ENCODE measurements at places on chromosomes 7 and 10.

GRCh38 chr10:45560262-45560661 is 112.3 kb downstream of the ZFAND4 start:
- no peak for DNase-seq

- no peak for DNase-seq
Measured at GRCh38 chr7:132226046-132226956, 350.0 kb downstream of the PLXNA4 start.

DNA sequence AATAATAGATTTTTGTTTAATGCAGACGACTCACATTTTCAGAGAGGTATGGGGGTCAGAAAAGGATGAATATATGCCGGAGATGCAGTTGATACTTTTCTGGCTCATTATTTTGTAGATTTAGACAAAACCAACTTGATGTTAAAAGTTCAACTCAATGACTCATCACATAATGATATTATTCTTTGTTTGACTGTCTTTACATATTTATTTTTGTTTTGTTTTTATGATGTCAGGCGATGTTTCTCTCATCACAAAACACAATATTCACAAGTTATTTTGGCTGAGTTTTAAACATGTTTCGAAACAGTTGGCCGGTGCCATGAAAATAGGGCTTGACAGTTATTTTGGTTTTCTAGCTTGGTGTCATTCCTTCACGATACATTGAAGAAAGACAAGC is 1.3 kb downstream of the GJD4 start:
- DNase-seq = no peak

DNA sequence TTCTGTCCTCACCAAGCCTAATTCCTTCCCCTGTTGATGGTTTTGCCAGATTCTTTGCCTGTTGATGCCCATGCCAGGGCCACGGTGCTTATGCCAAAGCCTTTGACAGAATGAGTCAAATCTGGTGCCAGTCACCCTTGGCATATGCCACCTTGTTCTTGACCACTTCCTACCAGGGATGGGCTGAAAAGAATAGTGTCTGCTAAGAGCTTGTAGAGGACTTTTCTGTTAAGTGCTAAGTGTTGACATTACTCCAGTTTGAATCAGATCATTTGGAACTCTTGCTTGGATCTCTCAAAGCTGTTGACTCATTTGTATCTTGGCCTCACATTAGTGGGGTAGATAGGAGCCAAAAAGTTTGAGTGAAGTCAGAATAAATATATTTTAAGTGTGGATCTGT is 661.2 kb downstream of the AUTS2 start:
- DNase-seq = no peak

- DNase-seq = no peak
Measured at GRCh38 chr10:126671402-126671975, 996 bp upstream of the C10orf90 start.

DNA sequence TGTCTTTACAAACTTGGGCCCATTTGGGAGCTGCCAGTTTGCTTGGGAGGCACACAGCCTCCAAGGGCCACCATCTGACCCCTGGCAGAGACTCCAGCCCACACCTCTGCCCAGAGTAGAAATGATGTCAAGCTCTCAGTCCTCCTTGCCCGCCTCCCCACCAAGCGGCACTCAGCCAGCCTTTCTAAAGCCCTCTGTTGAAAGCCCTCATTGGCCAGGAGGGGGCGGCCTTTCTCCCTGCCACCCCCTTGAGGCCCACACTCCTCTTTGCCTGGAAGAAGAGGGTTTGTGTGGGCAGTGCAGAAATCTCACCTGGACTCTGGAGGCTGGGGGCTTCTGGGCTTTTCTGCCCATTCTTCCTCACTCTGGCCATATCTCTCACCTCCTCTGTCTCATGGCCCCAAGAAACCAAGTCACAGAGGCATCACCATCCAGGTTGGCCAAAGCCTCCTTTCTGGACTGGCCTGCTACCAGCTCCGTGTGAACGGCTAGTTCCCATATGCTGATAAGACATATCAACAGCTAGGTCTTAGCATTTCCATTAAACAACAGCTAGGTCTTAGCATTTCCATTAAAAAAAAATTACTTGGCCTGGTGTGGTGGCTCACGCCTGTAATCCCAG is 36.1 kb downstream of the UBTD1 start:
- DNase-seq = peak; percentile 42

DNA sequence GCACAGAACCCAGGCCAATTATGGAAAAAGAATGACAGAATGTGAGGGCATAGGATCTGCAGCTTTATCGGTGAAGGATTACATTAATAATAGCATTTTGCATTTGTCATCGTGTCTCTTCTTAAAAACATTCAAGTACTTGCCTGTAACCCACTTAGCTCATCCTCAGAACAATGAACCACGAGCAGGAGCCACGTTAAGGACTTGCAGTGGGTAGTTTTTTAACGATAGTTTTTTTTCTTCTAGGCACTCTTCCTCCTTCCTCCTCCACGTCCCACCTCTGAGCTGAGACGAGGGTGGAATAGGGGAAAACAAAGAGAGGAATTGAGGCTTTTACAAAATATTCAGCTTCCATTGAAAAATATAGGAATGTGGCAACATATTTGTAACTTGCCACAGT is 27.1 kb downstream of the CDHR3 start:
- DNase-seq = no peak

DNA sequence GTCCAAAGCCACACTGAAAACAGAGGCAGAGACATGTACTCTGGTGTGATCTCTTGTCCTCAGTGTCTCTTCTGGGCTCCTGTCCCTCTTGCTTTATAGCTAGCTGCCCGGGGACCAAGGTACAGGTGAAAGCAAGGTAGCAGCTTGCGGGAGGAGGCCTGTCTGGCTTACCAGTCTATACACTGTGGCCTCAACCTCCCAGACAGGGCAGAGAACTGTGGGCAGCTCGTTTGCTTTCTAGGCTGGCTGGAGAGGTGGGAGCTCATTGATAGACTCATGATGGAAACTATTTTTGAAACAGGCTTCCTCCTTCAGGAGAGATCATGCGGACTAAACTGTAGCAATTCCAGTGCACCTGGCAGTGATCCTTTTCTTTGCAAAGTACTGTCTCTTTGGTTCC is 4.6 kb downstream of the CYREN start:
- DNase-seq = no peak

GRCh38 chr10:33703501-33704213 is 369.2 kb upstream of the NRP1 start:
- DNase-seq = no peak

DNA sequence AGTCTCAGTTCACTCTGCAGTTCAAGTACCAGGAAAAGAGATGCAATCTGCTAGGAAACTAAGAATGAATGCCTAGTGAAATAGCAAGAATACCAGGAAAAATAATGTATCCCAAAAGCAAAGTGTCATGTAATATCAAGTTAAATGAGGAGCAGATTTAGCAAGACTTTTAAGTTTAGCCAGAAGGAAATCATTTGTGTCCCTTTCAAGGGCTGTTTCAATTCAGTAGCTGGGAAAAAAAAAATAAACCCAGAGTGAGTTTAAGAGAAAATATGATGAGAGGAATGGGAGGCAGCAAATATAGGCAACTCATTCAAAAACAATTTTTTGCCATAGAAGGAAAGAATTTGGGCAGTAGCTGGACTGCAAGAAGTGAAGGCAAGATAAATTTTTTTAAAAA is 135.8 kb downstream of the DGKB start:
- DNase-seq = no peak

DNA sequence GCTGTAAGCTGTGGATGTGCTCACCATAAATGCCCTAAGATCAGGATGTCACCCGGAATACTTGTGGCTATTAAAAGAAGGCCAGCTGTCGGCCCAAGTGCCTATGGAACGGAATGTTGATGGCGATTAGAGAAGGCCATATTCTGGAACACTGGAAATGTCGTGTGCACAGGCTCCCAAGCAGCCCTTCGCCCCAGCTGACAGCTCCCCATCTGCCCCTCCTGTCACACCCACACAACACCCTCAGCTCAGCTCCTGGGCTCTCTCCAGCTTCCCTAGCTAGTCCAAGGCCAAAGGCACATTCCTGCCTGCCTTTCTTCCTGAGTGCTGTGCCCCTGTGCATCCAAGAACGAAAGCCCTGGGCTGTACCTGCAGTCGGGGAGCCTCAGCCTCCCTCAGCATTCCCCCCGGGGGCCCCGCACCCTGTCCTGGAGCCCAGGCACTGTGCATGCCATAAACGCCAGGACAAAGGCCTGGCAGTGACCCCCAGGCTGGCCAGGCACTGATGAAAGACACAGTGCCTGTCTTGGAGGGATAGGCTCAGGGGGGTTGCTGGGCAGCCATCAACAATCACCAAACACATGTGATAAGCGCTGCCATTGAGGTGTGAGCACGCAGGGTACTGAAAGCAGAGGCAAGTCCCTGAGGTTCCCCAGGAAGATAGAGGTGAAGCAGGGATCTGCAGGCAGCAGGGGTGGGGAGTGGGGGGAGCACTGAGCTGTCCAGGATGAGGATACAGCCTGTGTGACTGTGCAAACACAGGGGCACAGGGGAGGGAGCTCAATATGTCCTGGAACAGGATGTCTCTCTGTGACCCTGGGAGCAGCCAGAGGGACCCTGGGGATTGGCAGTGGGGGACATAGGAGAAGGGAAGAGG is 3.7 kb upstream of the LDB3 start:
- DNase-seq = no peak

DNA sequence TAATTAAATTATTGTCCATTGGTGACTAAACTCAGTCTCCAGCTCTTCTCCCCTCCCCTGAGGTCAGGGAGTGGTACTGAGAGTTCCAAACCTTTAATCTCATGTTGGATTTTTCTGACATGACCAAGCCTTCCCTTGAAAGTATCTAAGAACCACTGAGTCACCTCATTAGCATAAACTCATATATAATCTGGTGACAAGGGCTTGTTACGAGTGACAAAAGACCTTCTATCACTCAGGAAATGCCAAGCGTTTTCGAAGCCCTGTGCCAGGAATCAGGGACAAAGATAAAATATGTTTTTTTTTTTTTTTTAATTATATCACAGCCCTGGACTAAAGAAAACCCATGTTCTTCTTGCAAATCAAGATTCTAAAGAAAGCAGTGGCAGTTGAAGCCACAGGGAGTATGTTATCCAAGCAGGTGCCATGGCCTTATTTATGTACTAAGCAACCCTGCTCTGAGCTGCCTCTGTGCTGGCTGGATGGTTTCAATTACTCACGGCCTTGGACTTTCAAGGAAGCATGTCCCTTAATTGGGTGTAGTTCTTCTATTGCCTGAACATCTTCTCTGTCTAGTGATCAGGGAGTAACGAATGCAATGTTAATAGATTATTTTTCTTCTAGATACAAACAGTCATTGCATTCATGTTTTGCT is 169.0 kb upstream of the PRKCQ start:
- no peak for DNase-seq

DNA sequence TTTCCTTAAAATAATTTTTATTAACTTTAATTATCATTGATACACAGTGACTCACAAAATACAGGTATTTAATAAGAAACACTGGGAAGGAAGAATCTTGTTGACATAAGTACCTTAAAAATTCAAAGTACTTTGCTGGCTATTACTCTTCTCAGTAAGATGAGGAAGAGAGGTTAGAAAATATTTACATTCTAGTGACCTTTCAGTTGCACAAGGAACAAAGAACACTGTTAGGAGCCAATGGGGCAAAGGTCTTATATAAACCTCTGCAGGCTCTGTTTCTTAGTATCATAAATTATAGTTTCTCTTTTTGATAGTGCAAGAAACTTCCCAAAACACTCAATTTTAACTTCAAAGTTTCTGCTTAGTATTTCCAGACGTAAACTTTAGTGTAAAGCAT is 4.8 kb upstream of the TAX1BP1 start:
- DNase-seq = no peak

GRCh38 chr10:1058017-1058416 is 1.8 kb downstream of the WDR37 start:
- DNase-seq = no peak

DNA sequence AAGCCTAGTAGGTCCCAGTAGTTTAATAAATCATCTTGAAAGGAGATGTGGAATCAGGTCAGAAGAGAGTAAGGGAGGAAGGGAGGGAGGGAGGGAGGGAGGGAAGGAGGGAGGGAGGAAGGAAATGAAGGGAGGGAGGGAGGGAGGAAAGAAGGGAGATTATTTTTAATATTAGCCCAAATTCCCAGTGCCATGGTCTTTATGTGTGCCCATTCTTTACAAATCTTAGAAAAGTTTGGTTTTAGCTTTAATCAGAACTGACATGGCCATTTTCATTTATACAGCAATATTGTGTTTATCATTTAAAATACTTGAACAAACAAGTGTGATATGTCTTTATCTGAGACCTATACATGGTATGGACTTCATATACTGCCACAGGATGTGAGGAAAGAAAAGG is 86.8 kb downstream of the GAD2 start:
- DNase-seq = no peak

GRCh38 chr7:130943336-130943901 is 209.4 kb upstream of the KLF14 start:
- DNase-seq = no peak

- no peak for DNase-seq
Measured at GRCh38 chr10:79436850-79437103, 8.6 kb downstream of the ZCCHC24 start.

GRCh38 chr7:80257756-80258155 is 123.1 kb downstream of the GNAI1 start:
- no peak for DNase-seq

GRCh38 chr10:78948621-78949030 is 120.1 kb upstream of the ZMIZ1 start:
- DNase-seq = no peak

- DNase-seq = no peak
Measured at GRCh38 chr7:191981-192649, at the start of gene FAM20C. Gene FAM20C, plus strand, starts transcription at chr7:192571. Its CDS starts 629 bp downstream, at chr7:193200.

DNA sequence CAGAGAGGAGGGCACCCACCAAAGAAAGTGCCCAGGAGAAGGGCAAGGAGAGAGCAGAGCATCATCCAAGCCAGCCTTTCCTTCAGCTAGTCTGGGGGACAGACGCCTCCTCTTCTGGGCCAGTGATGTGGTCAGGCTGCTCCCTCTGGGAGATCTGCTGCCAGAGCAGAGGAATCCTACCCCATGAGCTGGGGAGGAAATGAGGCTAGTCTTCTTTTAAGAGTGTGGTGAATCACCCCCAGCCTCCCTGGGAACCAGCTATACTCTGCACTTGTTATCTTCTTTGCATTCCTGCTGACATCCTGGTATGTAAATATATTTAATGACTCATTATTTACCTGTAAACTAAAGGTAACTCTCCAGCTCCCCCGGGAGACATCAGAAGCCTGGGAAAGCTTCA is 41.6 kb upstream of the EPHB6 start:
- DNase-seq = no peak

GRCh38 chr10:11073410-11073809 is 55.7 kb downstream of the CELF2 start:
- DNase-seq = no peak

- DNase-seq = no peak
Measured at GRCh38 chr7:50305583-50306493, 1.3 kb downstream of the IKZF1 start.

DNA sequence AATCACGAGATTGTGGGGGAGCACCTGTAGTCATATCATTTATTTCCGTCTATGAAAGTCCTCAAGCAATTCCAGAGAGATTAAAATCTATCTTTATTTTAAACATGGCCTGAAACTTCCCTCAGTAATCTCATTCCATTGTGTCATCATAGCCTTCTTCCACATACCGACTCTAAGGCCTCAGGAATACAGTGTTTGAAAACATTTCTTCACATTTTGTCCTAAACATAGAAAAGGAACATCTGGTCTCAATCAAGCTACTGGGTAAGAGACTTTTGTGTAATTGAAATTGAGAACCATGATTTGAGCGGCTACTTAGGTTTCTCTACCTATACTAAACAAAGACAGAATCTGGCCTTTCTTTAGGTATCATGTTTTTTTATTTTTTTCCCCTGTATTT is 78.0 kb upstream of the ELMO1 start:
- DNase-seq = no peak

- DNase-seq = no peak
Measured at GRCh38 chr10:20616056-20616671, 280.9 kb downstream of the NEBL start.

- no peak for DNase-seq
Measured at GRCh38 chr10:48384699-48384982, 78.2 kb downstream of the MAPK8 start.

- no peak for DNase-seq
Measured at GRCh38 chr7:128362670-128363069, 1.2 kb upstream of the PRRT4 start.

Data from stimulated activated CD4-positive, alpha-beta T cell treated with anti-CD3 and anti-CD28 coated beads, TNF-alpha, amount 100 ng/mL, for 24 hours (primary cell).